ENCODE measurements at places on chromosomes 2 and 18.
A peak's percentile ranks its signal among the peaks of the same experiment; 100 is the strongest.

- no peak for DNase-seq
Observed at GRCh38 chr2:196988639-196989038, 62.1 kb upstream of the PGAP1 start.

DNA sequence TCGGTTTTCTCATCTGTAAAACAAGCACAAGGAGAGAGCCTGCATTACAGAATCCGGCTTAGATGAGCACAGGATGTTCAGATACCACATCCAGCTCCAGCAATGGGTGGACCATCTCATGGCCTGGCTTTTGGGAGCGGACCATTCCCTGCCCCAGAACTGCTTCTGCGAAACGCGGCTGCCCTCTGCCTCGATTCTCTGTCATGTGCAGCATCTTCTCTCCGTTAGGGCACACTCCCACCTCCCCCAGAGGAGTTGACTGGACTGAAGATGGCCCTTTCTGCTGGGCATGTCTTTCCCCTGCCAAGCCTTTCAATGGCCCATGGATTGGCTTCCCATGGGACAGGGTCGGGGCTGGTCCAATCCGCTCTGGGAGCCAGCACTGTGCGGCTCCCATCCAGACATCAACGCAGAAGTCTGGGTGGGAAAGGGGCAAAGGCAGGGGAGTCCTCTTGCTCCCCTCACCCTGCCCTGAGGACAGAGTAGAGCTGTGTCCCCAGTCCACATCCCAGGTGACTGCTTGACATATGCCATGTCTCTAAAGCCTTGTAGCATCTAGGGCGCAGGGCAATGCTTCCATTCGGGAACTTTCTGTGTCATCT, 14.3 kb upstream of the FAHD2A start:
- DNase-seq, result no peak

DNA sequence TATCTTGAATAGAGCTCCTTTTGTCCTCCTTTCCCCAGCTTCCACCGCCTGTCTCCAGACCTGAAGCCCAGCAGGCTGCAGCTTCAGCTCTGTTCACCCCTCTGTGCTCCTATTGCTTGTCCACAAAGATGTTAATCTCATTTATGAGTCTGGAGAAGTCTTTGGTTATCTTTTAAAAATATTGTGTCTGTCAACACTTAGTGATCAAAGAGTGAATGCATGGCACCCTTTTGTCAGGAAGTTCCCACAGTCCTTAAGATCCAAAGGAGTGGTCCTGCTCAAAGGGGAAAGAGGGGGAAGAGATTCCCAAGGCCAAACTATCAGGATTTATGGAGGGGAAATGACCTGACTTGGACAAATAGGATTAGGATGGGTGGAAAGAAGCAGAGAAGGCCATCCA, 118.9 kb downstream of the ACAA2 start:
- DNase-seq, result no peak

DNA sequence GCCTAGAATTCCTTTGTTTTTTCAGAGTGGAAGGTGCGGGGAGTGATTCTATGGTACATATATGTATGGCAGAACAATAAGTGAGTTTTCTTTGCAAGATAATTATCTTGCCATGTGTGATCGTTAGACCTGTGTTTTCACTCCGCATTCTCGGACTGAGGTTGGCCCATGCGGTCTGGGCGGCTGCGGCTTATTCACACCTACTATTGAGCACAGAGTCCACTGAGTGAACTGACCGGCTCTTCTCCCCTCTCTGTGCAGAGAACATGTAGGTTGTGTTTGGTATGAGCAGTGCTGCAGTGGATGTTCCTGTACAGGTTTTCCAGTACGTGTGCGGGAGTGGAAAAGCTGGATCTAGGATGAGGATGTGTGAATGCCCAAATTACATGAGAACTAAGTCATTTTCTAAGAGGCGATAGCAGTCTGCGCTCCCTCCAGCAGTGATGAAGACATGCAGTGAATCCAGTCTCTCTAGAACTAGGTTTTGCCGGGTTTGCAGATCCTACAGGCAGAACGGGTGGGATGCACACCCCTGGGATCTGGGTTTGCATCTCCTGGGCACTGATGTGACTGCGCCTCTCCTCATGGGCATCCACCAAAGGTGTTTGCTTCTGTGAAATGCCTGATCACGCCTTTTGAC, 27.1 kb downstream of the MTERF4 start:
- DNase-seq, result no peak

DNA sequence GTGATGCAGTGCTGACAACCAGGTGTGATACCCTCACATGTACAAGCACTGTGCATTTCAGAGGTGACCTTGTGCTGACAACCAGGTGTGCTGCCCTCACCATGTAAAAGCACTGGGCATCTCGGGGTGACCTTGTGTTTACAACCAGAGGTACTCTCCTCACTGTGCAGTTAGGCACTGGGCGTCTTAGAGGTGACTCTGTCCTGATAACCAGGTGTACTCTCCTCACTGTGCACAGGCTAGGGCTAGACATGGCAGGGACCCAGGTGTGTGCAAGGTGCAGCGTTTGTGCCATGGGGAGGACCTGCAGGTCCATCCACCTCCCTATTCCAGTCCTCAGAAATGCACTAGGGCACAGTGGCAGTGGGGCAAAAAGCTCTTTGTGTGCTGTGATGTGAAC, 8.5 kb upstream of the ALKAL2 start:
- DNase-seq, result no peak

- DNase-seq, result no peak
Observed at GRCh38 chr2:235938611-235939010, 229.6 kb downstream of the GBX2 start.

DNA sequence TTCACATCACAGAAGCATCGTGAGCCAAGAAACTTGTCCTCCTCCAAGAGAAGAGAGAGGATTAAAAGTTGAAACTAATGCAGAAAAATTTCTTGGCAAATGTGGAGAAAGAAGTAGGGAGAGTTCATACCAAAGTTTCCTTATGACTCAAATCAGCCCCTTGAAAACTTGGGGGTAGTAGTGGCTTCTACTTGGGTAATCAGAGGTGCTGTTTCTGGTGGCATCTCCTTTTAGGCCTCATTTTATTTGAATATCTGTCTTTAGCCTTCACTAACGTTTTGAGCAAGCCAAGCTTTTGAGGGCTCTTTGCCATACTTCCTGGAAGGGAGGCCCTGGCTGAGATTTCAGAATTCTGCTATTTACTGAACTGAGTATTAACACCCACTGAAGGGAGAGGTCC, 515.3 kb upstream of the MEX3C start:
- DNase-seq, result no peak

DNA sequence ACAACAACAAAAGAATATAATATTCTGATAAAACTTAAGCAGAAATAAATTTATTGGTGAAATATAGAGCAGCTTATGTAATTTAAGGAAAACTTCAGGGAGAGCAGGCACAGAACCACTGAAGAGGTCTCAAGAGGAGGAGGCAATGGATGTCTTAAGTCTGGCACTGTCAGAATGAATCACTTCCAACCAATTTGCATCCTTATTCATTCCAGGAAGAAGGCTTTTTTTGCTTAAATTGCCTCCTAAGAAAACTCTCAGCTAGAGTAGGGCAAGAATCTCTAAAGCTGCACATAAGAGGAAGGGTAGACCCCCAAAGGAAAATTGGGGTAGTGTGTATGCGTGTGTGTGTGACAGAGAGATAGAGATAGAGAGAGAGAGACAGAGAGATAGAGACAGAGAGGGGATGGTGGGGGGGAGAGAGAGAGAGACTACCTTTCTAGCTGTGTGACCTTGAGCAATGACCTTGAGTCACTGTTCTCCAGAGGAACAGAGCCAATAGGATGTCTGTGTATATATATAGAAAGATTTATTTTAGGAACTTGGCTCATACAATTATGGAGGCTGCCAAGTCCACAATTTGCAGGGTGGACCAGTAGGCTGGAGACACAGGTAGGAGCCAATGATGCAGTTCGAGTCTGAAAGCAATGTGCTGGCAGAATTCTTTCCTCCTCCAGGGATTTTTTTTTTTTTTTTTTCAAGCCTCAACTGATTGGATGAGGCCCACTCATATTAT, 96.4 kb upstream of the LINC00305 start:
- no peak for DNase-seq

DNA sequence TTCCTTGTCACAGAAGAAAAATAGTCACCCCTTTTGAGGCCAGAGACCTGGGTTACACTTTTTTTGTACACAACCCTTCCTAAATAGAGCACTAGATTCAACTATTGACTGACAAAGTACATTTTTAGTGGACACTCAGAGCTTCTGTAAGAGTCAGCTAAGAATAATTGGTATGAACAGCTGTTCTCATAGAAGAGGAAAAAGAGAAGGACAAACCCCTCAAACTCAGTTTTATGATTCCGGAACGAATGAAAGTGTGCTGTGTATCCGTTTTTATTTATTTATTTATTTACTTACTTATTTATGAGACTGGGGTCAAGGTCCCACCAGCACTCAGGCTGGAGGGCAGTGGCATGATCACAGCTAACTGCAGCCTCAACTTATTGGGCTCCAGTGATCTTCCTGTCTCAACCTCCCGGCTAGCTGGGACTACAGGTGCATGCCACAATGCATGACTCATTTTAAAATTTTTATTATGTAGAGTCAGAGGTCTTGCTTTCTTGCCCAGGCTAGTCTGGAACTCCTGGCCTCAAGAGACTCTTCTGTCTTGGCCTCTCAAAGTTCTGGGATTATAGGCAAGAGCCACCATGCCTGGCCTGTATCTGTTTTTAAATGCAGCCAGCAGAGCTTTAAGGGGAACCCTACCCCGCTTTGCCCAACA, 36.0 kb upstream of the FZD5 start:
- DNase-seq, result no peak

- DNase-seq, result no peak
Observed at GRCh38 chr2:40483549-40484243, 31.8 kb upstream of the SLC8A1 start.

DNA sequence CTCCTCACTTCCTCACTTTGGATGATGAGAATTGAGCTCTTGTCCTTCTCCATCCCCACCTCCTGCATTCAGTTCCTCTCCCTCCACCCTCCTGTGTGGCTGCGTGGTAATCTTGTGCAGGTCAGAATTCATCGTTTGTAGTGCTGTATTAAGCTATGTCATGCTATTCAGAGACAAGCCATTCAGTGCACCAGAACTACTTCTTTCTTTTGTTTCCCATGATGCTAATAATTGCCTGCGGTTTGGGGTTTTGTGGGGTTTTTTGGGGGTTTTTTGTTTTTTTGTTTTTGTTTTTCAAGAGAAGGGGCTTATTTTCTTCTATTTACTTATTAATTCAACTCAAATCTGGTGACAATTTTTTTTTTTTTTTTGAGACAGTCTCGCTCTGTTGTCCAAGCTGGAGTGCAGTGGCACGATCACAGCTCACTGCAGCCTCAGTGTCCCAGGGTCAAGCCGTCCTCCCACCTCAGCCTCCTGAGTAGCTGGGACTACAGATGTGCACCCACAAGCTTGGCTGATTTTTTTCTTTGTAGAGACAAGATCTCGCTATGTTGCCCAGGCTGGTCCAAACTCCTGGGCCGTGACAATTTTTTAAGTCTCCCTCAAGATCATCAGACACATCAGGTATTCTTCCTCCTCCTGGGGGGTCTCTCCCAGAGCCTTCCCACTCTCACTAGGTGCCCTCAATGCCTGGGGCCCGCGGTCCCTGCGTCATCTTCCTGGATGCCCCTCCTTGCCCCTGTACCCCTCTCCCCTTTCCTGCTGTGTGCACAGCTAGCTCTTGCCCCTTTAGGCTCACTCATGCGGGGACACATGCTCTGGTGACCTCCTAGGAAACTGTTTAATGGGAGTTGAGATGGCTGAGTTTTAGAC, 37.8 kb downstream of the MAL start:
- DNase-seq, result no peak

DNA sequence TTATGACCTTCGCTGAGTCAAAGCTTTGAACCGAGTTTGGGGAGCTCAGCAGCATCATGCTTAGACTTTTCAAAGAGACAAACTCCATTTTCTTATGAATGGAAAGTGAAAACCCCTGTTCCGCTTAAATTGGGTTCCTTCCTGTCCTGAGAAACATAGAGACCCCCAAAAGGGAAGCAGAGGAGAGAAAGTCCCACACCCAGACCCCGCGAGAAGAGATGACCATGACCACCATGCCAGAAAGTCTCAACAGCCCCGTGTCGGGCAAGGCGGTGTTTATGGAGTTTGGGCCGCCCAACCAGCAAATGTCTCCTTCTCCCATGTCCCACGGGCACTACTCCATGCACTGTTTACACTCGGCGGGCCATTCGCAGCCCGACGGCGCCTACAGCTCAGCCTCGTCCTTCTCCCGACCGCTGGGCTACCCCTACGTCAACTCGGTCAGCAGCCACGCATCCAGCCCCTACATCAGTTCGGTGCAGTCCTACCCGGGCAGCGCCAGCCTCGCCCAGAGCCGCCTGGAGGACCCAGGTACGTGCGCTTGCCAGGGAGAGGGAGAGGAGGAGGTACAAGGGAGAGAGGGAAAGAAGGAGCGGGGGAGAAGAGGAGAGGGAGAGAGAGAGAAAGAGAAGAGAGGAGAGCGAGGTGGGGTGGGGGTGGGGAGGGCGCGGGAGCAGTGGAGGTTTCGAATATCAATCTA, at the start of gene DLX1:
TSS of gene DLX1 (plus strand) at position 48 of the 700 bp plus-strand sequence. CDS start at position 219, 171 bp downstream.
- no peak for DNase-seq

DNA sequence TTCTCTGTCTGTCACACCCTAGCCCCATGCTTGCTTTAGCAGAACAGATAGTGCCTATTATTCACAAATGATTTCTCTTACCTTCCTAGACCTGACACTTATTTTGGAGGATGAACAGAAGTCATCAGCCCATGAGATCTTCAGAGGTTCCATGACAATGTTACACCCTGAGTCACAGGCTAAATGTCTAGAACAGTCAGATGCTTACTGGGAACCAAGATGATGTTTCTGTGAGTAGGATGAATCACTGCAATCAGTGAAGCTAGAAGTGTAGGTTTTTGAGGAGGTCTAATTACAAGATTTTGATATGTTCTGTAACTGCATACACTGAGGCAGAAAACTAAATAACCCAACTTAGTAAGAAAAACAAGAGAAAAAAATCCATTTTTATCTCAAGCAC, 123.0 kb upstream of the THUMPD2 start:
- no peak for DNase-seq

DNA sequence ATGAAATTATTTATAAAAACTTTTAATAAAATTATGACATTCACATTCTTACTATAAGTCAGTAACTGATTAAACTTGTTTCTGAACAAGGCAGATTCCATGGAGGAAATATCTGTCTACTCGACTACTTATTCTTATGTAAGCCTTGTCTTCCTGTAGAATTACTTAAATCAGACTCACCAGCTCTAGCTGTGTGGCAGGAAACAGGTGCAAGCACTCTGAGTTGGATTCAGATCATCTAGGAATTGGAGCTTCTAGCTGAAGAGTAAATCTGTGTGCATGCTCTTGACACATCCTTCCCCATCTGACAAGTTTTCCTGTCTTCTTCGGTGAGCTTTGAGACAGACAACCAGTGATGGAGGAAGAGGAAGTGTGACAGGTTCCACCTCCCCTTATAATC, 284.7 kb downstream of the TRIB2 start:
- no peak for DNase-seq

DNA sequence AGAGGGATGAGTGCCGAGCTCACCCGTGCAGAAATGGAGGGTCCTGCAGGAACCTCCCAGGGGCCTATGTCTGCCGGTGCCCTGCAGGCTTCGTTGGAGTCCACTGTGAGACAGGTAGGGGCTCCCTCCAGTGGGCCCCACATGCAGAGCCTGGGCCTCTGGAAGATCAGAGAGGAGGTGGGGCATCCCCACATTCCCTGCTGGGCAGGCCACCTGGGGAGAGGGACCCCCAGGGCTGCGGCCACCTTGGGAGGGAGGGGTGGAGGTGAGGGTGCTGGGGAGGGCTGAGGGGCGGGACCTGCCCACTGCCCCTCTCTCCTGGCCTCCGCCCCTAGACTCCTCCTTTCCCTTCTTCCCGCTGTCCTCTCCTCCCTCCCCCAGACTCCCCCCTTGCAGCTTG, 38.5 kb downstream of the MTERF4 start:
- DNase-seq, result no peak

GRCh38 chr2:127859712-127860085, 1.7 kb upstream of the POLR2D start:
- DNase-seq, result peak; percentile 46
